COR-L47 (cell line): ENCODE measurements at places on chromosomes 3 and 15.

DNA sequence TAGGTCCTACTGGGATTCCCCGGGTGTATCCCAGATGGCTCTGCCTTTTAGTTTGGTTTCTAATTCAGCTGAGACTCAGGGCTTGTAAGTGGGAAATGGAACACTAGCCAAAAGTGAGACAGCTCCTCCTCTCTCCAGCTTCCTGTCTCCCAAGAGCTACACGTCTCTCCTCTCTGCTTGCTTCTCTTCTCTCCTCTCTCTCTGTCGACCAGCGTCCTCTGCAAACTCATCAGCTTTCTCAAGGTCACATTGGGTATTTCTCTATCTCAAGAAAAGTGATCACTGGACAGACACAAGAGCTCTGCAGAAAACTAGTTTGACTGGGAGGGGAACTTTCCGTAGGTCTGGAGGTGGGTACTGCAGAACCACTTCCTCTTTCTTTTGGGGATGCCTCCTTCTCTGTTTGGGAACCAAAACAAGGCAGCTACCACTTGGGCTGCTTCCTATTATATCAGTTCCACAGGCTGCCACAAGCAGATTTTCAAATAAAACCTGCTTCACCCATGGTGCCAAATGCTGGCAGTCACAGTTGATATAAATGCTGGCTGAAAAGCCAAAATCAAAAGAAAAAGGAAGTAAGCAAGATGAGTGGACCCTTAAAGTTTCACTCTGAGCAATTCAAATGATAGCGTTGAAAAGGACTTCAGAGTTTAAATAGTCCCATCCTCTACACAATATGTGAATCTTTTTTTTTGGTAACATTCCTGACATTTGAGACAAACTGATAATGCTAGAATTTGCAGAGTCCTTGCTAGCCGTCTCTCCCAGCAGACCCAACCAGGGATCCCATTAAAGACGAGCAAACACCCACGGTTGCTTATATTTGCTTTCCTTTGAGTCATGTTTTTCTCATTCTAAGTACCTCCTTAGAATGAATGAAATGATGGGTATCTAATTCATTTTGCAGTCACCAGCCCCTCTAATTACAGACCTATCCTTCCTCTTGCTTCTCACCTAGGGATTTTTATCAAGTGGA lies 7.2 kb upstream of the DYNC1LI1 start:
- no peak for DNase-seq

- DNase-seq, result no peak
Measured at GRCh38 chr15:100760357-100760903, 119.2 kb upstream of the ALDH1A3 start.

DNA sequence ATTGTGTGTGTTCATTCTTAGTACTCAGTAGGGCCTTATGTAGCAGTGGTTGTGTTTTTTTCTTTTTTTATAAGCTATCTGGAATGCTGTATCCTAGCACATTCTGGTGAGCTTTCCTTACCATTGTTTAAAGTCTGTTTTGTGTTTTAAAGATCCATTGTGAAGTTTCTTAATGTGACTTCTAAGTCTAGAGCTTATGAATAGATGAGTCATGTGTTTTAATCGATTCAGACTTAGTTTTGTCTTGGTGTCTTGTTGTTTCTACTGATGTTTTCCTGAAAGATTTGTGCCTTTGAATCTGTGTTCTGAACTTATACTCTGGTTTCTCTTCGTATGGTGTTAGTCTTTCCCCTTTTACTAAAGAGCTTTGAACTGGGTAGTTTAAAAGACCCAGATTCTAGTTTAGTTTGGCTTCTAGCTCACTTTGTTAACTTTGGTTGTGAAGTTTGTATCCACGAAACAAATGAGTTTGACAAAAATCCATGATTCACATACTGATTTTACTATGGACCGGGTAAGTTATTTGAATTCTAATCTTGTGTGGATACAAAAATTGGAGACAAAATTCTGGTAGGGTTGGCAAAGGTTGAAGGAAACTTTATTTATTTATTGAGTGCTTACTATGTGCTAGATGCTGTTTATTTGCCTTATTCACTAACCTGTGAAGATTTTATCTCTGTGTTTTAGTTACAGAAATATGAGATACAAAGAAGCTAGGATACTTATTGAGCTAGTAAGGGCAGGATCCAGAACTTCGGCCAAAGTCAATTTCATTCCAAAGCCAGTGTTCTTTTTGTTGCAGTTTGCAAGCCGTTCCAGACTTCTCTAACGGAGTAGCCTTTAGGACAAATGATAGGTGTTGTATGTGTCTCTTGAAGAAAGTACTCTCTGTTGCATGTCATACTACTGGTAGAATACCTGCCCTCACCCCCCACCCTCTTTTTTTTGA lies 24.8 kb downstream of the AKAP13 start:
- DNase-seq, result no peak

- peak; percentile 21 for DNase-seq
Measured at GRCh38 chr3:66938338-66938963, 59.7 kb upstream of the KBTBD8 start.

DNA sequence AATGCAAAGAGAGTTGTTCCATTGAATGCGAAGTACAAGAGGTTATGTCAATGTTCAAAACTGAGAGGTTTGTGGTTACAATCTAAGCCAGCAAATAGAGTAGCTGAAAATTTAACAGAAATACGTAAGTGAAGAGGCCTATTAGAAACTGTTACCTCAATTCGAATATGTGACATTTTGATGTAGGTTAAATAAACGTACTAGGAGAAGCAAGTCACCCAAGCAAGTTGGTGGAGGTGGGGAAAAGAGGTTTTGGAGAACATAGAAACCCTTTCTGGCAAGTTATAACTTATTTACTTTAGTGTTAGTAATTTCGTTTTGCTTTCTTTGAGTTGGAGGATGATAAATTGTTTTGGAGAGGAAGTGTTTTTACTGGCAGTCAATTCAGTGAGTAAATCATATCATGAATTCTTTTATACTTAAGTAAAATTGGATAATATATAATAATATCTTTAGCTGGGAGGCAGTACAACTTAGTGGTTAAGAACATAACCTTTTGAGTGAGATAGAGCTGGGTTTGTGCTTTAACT lies 91.2 kb upstream of the NAALADL2 start:
- no peak for DNase-seq

DNA sequence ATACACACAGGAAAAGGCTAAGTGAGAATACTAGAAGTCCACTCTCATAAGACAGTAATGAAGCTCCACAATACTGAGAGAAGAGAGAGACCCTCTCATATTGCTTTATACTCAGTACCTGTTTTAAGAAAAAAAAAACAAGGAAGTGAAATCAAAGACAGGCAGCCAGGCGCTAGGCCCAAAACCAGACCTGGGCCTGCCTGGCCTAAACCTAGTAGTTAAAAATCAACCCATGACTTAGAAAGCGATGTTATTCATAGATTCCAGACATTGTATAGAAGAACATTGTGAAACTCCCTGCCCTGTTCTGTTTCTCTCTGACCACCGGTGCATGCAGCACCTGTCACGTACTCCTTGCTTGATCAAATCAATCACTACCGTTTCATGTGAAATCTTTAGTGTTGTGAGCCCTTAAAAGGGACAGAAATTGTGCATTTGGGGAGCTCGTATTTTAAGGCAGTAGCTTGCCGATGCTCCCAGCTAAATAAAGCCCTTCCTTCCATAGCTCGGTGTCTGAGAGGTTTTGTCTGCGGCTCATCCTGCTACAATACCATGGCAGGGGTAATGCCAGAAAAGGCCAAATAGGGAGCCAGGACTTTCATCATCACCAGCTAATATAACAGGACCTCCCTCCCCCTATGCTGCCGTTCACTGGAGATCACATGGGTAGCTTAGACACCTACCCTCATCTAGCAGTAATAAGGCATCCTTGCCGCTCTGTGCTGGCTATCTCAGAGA lies 1294.1 kb downstream of the NSUN3 start:
- DNase-seq, result no peak

- no peak for DNase-seq
Measured at GRCh38 chr15:92638709-92639365, 16.7 kb downstream of the FAM174B start.

DNA sequence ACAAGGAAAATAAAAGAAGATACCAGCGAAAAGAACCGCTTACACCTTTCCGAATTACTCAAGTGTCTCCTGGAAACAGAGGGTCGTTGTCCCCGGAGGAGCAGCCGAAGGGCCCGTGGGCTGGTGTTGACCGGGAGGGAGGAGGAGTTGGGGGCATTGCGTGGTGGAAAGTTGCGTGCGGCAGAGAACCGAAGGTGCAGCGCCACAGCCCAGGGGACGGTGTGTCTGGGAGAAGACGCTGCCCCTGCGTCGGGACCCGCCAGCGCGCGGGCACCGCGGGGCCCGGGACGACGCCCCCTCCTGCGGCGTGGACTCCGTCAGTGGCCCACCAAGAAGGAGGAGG lies 325 bp downstream of the ALCAM start:
- DNase-seq, result peak; percentile 62

DNA sequence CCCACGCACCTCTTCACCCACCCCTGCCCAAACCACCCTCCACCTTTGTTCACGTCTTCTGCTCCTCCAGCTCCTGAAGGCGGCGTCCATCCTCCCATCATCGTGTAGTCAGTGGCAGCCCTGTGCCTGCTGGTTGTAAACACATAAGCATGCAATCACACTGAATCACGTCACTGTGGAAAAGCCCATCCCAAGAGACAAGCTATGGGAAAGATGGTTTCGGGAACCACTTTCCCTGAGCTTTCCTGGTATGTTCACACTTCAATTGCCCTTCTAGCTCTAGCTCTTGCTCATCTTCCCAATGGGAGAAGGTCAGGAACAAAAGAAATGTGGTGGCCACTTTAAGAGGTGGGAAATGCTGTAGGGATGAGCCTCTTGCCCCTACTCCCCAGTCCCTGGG lies 14.4 kb upstream of the GOLGA8J start:
- no peak for DNase-seq

DNA sequence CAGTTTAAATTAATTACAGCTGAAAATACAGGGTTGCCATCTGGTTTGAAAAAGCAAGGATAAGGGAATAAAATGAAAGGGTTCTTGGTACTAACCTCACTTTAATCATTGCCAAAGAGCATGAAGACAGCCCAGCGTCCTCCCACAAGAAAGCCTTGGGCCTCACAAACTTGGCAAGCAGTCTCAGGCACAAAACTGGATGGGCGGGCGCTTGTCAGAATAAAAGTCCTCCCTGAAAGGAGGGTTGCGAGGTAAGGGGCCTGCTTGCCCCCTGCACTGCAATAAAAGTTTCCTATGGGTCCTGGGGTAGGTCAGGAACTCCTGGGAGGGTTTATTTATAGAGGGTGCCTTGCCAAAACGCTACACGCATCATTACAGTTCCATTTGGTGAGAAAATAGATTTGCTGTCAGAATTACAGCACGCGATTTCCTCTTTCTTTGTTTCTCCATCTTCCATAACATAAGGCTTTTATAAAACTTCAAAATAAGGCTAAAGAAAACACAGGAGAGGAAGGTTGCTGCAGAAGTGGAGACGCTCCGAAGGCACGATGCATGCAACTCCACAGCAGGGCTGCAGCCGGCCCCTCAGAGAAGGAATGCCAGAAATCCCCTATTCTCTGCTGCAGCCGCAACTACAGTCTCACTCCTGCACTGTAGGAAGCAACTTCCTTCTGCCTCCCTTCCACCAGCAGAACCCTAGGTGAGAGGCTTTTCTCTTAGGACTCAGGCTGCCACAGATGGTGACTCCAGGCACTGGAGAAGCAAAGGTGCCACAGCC lies 61.3 kb downstream of the VGLL4 start:
- no peak for DNase-seq

DNA sequence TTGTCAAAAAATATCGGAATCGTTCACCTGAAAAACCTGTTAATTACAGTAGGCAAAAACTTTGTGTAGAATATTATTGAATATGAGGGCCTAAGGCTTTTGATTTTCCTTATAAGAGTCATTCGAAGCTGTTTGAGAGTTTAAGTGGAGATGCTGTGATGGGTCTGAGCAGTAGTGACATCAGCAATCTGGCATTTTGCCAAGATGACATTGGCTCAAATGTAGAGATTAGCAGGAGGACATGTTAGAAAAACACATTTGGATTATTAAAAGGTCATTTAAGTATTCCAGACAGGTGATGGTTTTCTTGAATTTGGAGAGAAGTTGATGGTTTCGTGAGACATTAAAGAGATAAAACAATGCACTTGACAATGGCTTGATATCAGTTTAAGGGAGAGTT lies 12.9 kb downstream of the OR5AC2 start:
- DNase-seq, result no peak

GRCh38 chr3:190990898-190991297 lies 128.4 kb upstream of the GMNC start:
- DNase-seq, result no peak

DNA sequence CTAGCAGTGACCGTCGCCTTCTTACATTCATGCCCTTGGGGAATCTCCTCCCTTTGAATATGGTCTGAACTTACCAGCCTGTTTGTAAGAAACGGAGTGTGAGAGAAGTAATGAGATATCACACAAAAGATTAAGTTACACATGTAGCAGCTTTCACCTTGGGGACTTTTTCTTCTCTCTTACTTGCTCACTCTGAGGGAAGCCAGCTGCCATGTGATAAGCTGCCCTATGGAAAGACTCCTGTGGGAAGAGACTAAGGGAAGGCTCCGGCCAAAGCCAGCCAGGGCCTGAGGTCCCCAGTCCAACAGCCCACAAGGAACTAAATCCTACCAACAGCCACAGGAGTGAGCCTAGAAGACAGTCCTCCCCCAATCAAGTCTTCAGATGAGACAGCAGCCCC lies 190.4 kb upstream of the TSC22D2 start:
- DNase-seq, result no peak

- no peak for DNase-seq
Measured at GRCh38 chr15:101190092-101190595, 61.7 kb downstream of the CHSY1 start.

GRCh38 chr3:12288182-12289129 lies at the start of gene PPARG:
Gene PPARG (plus strand): TSS chr3:12289070. CDS start chr3:12379712, 90,642 bp downstream.
- DNase-seq, result no peak

- DNase-seq, result no peak
Measured at GRCh38 chr3:189947068-189947467, 173.6 kb downstream of the P3H2 start.

- no peak for DNase-seq
Measured at GRCh38 chr3:28844298-28845005, 436.4 kb upstream of the RBMS3 start.

GRCh38 chr15:48832648-48833047 lies 21.8 kb upstream of the CEP152 start:
- no peak for DNase-seq

DNA sequence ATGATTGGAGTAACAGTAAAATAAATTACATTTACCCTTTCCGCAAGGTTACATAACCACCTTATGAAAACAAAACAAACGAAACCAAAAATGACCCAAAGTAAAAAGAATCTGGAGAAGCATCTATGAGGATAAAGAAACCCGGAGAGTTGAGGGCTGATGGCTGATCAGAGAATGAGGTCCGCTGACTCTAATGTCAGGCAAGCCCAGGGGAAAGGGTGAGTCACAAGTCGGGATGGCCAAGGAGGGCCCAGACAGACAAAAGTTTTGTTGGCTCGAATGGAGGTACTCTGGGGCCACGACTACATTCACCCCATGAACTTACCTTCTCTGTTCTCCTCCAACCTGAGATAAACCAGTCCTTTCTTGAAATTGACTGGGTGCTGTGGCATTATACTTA lies 95.7 kb downstream of the RORA start:
- DNase-seq, result no peak

GRCh38 chr3:168678730-168679129 lies 583.0 kb upstream of the GOLIM4 start:
- no peak for DNase-seq

GRCh38 chr3:17070161-17070959 lies 185.6 kb downstream of the PLCL2 start:
- DNase-seq, result peak; percentile 70

GRCh38 chr3:133376810-133377209 lies 23.0 kb upstream of the BFSP2 start:
- peak; percentile 39 for DNase-seq

- no peak for DNase-seq
Measured at GRCh38 chr15:61712129-61712759, 348.0 kb downstream of the VPS13C start.

GRCh38 chr3:31832551-31832950 lies 148.5 kb downstream of the OSBPL10 start:
- no peak for DNase-seq
